ENCODE measurements at places on chromosomes 6 and 20.

DNA sequence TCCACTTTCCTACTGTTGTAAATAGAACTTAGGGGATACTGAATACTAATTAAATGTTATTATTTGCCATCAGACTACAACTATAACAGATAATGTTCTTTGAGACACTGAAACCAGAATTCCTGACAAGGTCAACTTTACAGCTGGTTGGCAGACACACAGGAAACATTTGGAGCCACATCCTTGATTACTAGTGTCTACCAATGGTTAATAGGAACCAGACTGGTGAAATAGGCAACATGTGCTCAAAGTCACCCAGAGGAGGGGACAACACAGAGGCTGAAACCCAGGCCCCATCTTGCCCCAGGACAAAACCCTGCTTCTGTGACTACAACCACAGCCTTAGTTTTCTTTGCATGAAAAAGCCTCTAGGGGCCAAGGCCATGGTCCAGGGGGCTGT lies 47.8 kb upstream of the NT5E start:
- no peak for DNase-seq

DNA sequence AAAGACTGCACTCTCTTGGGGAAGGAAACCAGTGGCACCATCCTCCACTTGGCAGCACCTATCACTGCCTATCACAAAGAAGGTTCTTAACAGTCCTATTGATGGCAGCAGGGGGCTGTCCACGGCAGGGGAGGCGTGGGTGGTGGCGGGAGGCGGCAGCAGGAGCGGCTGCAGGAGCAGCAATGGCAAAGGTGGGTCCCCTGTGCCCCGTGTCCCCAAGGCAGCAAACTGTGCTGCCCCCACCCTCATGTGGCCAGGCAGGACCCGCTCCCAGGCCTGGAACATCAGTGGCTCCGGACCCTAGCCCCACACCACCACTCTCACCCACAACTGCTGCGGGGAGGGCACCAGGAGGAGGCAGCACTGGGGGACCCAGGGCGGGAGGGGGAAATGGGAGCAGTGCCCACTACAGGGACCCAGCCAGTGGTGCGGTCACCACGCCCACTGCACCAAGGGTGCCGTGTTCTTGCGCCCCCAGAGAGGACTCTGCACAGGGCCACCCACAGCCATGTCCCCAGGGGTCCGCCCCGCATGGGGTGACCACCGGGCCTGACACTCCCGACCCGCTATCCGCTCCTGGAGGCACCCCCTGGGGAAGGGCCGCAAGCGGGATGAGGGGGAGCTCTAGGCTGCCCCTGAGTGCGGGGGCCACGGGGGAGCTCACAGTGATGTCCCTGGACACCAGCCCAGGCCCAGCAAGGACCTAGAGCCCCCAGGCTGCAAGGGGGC lies 54.6 kb downstream of the GMDS start:
- no peak for DNase-seq

GRCh38 chr6:29909985-29910384 lies 32.3 kb upstream of the HLA-A start:
- no peak for DNase-seq

DNA sequence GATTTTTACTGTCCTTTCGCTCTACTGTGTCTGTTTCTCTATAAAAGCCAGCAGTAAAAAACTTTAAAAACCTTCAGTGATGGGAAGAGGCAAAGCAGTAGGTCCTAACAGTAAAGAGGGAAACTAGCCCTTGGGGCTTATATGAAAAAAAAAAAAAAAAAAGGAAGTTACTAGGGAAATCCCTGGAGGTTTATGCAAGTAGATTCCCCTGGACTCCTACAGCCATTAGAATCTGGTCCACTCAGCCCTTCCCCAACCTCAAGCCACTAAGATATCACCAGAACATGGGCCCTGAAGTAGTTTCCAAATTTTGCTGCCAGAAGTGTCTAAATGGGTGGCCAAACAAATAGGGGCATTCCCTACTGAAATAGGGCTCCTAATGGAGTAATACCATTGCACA lies 70.5 kb upstream of the HINT3 start:
- no peak for DNase-seq

DNA sequence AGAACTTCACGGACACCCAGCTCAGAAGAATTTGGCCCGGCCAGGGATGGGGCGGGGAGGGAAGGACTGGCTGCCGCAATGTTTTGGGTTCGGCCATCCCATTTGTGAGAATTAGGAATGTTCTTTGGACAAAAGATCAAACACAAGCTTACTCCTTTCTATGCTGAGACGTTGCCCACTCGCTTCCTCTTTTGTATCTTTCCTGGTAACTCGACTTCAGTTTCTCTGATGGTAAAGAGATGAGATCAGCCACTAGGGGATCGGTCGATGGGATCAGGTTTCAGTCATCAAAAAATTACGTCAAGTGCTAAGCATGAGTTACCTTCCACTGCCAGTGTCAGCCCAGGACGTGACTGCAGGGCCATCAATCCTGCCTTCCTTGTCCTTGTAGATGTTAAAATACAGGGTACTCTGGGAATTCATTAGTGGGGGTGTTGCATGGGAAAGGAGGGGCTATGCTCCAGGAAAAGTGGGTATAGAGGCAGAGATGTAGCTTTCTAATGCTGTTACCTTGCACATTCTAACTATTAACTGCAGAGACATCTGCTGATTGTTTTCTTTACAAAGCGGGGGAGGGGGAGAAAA lies 190.2 kb downstream of the TSHZ2 start:
- peak; percentile 72 for DNase-seq

GRCh38 chr6:142296975-142297604 lies 4.7 kb upstream of the ADGRG6 start:
- no peak for DNase-seq

- DNase-seq, result peak; percentile 75
Observed at GRCh38 chr20:32091888-32092346, 17.6 kb upstream of the TM9SF4 start.

- no peak for DNase-seq
Observed at GRCh38 chr20:25454153-25454900, 46.9 kb downstream of the GINS1 start.

- no peak for DNase-seq
Observed at GRCh38 chr6:36374194-36374593, 13.3 kb downstream of the ETV7 start.

- DNase-seq, result no peak
Observed at GRCh38 chr6:47335466-47335865, 25.8 kb upstream of the TNFRSF21 start.

GRCh38 chr20:46962452-46963195 lies 68.0 kb downstream of the EYA2 start:
- DNase-seq, result no peak

DNA sequence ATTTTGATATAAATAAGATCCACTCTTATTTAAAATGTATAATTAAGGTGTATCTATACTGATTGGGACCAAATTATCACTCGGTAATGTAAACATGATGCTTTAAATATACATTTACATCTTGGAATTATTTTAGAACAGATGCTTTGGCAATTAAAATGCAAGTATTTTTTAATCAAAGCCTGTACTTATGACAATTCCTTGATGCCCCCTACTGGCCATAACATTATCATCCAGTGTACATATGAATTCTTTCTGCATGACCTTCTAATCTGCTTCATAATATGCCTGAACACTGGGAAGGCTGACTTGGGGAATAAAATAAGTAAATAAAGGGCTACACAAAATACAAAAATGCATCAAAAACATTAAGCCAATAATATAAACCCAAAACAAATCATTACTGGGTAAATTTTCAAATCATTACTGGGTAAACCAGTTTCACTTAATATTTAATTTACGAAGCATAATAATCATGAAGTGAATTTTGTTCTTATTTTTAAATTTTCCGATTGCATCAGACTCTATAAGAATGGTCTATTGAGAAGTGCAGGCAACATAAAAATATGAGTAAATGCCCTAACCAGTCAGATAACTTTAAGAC lies 65.1 kb downstream of the CGA start:
- peak; percentile 69 for DNase-seq

DNA sequence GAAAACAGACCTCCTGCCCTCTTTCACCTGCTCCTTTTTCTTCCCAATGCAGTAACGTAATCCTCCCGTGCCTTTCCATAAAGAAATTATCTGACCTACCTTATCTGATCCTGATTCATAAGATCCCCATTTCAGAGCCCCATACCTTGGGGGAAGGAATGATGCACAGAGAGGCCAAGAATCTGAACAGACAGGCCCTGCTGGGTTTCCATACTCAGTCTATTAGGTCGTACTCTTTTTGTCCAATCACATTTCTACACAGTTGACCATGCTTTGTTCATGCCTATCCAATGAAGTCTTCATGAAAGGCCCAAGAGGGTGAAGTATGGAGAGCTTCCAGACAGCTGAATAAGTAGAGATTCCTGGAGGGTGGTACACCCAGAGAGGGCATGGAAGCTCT lies 25.3 kb downstream of the SRPK1 start:
- no peak for DNase-seq

GRCh38 chr6:473768-474452 lies 82.4 kb downstream of the IRF4 start:
- no peak for DNase-seq

- no peak for DNase-seq
Observed at GRCh38 chr6:17525637-17526036, 74.5 kb upstream of the FAM8A1 start.

GRCh38 chr6:134902936-134903335 lies 47.0 kb downstream of the ALDH8A1 start:
- no peak for DNase-seq

GRCh38 chr20:9147547-9148024 lies 78.7 kb downstream of the PLCB4 start:
- peak; percentile 17 for DNase-seq

GRCh38 chr6:36516559-36516958 lies 30.7 kb downstream of the STK38 start:
- DNase-seq, result no peak

- DNase-seq, result peak; percentile 88
Observed at GRCh38 chr20:56358600-56359211, at the start of gene FAM210B. TSS of gene FAM210B (plus strand) at chr20:56358974. CDS start at chr20:56359006, 32 bp downstream.

- DNase-seq, result no peak
Observed at GRCh38 chr20:54625497-54625896, 150.1 kb downstream of the DOK5 start.

GRCh38 chr6:41122373-41122772 lies 31.8 kb downstream of the TREML1 start:
- peak; percentile 32 for DNase-seq
